ENCODE measurements at places on chromosomes 3 and 15.

DNA sequence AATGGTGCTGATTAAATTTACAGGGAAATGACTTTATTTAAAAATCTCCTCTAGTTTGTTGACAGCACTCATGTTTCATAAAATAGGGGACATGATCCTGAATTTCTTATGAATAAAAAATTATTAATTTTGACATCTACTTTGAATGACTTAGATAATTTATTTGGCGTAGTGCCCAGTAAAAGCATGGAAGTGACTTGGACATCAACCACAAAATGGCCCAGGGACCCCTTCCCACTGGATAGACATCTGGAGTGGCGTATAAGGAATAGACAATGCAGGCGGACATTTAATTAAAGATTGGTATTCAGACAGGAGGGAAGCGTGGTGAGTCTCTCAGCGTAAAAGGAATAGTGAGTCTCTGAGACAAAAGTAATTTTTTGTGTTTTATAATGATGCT lies 79.8 kb downstream of the ADAMTSL3 start:
- DNase-seq: no peak

- DNase-seq: peak; percentile 22
Measured at GRCh38 chr15:90266061-90266431, 574 bp downstream of the NGRN start.

DNA sequence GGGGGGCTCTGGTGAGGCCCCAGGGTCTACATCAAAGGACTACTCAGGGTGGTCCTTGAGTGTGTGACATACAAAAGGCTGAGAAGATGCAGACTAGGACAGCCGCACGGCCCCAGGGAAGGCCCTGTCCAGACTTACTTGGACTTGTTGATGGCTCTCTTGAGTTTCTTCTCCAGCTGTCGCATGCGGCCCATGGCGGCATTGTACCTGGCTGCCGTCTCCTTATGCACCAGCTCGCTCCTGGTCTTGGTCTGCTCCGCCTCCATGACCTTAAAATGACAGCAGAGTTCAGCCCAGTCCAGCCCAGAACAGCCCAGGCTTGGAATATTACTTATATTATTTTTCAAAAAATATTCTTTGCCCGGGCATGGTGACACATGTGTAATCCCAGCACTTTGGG lies 56.0 kb downstream of the CAPN7 start:
- DNase-seq: no peak

- DNase-seq: no peak
Measured at GRCh38 chr3:102038477-102039142, 189.3 kb downstream of the NFKBIZ start.

GRCh38 chr3:176867681-176868663 lies 329.3 kb downstream of the TBL1XR1 start:
- no peak for DNase-seq

DNA sequence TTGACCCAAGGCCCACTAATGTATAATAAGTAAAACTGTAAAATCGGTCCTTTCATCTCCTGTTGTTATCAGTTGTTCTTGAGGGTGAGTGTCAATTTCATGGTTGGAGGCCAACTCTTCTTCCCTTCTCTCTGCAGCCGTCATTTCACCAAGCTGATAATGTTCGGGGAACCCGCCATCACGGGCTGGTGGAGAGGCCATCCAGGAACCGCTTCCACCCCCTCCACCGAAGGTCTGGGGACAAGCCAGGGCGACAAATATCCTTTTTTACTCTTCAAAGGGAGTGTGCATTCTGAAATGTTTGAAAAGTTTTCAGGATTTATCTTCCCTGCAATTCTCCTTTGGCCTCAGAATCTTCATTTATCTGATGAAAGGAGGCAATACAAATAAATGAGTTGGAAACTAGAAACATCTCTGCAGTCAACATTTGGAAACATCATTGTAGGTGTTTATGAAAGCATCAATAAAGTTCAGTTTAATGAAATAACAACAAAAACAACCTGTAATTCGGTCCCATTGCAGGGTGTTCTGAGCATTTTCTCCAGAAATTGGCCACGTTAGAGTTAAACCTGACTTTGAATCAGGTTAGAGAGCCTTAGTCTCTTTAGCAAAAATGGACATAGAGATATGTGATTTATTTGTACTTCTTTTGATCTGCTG lies 63.9 kb downstream of the CRTC3 start:
- DNase-seq: no peak

DNA sequence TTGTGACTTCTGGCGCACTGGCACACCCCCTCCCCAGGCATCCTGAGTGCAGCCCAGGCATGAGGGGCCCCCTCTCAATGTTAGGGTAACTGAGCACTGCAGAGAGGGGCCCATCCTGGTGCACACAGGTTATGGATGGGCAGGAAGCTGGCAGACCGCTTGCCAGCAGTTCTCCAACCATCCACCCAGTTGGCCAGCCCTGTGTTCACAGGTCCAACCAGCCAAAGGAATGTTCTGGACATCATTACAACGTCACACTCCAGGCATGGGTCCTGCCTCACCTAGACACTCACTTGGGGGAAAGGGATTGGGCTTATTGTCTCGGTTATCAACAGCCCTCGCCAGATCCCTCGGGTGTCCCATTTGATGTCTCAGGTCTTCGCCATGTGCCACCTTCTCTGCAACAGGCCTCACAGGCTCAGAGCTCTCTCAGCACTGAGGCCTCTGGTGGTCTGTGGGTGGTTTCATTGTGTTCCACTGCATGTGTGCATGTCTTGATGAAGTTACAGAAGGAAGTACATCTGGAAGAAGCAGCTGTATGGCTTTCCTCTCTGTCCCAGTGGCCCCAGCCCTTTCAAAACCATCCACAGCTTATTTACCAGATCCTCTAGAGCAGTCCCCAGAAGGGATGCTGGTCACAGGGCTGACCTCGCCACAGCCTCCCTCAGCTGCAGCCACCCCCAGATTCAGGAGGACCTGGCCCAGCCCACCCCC lies 23.7 kb downstream of the ADCY5 start:
- no peak for DNase-seq

DNA sequence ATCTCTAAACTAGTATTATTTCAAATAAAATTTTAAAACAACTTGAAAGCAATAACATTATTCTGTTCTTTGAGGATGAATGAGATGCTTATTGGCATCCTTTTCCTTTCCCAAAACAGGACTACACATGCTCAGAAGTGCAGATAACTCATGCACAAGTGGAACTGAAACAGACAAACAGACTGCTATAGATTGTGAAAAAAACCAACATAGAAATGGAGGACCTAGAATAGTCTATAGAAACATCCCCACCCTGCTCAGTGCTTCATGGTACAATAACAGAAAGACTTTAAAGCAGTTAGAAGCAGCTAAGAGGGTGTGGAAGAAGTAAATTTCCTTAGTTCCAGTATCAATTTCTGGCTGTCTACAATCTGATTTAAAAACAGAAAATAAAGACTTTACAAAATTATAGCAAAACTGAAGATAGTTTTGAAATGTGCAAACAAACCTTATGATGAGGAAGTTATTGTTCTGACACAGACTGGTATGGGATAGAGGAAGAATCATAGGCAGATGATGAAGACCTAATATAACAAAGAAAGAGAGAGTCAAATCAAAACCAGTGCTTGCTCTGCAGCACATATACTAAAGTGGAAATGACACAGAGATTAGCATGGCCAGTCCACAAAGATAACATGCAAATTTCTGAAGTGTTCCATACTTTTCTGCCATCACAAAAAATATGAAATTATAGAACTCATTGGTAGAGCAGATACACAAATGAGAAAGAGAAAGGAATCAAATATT lies 1025.4 kb downstream of the SQOR start:
- no peak for DNase-seq

DNA sequence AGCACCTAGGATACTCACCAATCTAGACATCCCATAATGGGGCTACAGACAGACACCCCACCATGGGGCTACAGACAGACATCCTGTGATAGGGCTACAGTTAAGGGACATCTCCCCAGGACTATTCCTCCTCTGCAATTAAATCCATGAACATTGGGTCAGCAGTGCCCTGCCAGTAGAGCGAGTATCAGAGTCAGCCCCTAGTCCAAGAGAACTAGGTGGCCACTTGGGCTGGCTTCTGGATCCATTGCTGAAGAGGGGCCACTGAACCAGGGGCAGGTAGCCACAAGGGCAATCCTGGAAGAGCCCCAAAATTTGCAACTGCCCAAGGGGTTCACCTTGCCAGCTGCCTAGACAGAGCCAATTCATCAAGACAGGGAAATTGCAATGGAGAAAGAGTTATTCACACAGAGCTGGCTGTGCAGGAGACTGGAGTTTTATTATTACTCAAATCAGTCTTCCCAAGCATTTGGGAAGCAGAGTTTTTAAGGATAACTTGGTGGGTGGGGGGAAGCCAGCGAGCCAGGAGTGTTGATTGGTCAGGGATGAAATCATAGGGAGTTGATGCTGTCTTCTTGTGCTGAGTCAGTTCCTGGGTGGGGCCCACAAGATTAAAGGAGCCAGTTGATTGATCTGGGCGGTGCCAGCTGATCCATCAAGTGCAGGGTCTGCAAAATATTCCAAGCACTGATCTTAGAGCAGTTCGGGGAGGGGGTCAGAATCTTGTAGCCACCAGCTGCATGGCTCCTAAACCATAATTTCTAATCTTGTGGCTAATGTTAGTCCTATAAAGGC lies 170.2 kb upstream of the SMAD3 start:
- DNase-seq: no peak

DNA sequence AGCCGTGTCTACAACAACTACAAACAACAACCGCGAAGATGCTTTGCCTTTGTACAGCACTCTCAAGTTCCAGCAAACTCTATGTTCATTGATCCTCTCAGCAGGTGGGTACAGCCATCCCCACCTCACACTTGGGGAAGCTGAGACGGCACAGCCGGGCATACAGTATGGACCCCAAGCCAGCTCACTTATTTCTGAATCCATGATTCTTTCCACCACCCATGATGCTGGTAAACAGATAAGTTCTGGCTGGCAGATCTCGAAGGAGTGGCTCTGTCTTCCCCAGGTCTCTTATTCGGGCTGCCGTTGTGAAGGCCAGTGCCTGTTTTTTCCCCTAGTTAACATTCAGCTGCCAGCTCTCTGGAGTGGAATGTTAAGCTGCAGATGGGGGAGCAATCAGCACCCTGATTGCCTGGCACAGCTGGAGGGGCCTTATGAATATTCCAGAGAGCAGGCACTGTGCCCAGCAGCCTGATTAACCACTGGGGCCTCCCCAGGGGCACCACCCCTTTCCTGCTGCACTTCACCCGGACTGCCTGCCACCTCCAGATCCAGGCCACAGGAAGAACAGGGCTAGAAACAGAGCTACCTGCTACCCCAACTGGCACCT lies 73.2 kb downstream of the CORO2B start:
- DNase-seq: no peak

GRCh38 chr3:149623824-149624223 lies 34.0 kb downstream of the WWTR1 start:
- no peak for DNase-seq

- DNase-seq: no peak
Measured at GRCh38 chr3:126308394-126309125, 48.6 kb downstream of the KLF15 start.

- no peak for DNase-seq
Measured at GRCh38 chr3:119677641-119677934, 382 bp upstream of the COX17 start.

DNA sequence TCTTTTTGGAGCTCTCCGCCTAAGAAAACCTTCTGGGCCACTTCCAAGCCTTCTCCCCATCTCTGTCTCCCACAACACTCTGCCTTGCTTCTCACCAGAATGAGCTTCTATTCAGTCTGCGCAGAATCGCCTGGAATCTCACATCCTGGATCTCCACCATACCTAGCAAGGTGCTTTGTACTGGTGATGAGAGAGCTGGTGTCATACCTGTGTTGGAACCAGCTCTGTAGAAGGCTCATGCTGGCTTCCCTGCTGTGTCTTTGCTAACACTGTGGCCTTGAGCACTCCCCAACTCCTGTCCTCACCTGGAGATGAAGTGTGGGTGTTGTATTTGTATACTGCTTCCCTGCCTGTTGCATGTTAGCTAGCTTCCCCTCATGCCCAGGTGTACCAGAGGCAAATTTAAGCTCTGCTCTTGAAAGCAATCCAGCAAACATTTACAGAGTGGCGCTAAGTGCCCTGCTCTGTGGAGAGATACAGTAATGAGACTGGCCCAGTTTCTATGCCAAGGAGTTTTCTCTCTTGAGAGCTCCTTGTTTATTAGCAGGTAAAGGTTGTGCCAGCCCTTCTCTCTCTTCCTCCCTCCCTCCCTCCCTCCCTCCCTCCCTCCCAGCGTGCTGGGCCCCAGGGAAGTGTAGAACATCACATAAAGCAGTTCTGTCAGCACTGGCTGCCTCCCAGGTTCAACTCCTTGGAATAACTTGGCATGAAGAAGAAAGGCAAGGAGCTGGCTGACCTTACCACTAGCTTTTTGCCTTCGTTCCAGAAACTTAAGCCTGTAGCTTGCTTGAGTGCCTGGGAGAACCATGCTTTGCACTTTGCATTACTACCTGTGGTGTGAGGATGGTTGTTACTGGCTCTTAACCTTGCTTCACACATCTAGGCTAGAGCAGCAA lies 54.9 kb downstream of the TRIM71 start:
- no peak for DNase-seq

DNA sequence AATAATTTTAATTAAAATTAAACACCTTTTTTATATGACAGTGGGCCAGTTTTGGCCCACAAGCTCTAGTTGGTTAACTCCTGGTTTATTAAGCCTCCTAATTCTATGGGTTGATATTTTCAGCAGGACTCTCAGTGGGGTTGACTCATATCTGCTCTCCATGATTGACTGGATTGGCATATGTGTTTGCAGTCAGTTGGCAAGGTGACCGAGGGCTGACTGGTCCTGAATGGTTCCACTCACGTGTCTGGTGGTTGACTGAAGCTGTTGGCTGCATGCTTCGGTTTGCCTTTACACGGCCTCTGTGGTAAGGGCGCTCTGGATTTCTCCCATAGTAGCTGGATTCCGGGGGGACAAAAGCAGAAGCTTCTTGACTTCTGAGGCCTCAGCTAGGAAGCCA lies 65.3 kb upstream of the ZNF280D start:
- peak; percentile 33 for DNase-seq

GRCh38 chr3:39255503-39256325 lies 24.1 kb downstream of the CX3CR1 start:
- no peak for DNase-seq

GRCh38 chr15:101158166-101159095 lies 93.4 kb downstream of the CHSY1 start:
- no peak for DNase-seq

DNA sequence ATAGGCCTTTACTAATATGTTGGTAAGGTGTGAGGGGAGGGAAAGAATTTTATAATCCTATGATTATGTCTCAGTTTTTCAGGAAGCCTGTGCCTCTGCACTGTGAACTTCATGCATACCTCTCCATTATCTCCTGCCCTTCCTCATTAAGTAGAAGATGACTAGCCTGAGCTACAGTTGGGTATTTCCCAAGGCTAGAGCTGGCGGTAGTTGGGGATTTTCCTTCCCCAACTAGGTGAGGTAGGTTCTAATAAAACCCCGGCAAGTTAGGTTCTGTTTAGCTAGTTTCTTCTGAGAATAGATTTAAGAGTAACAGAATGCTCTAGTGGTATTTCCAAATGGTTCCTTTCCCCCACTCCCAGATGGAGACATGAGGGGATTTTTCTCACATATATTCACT lies 414.5 kb downstream of the GRM7 start:
- no peak for DNase-seq
